Activated CD8-positive, alpha-beta memory T cell treated with anti-CD3 and anti-CD28 coated beads for 48 hours (primary cell): ENCODE measurements at places on chromosomes 2 and 18.

DNA sequence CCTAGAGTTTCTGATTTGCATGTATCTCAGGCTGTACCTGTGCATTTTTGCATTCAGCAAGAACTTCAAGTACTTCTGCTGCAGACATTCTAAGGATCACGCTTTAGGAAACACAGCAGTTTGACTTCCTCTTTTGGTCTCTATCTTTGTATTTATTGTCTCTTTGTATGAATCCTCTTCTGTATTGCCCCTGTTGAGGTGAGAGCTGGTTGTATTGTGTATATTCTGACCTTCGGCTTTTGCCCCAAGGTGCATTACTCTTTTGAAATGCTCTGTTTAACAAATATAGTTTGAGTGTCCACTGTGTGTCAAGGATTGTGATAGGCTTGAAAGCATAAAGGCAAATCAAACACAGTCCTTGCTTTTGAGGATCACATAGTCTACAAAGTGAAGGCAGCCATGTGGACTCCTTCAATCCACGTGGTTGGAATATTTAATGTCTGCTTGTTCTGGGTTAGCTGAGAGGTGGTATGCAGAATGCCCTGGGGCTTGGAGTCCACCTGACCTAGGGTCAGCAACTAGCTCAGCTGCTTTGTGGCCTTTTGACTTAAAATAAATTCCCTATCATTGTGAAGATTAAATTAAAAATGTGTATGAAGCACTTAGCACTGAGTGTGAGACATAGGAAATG, 108.1 kb downstream of the LYPD6 start:
- DNase-seq, result no peak

- DNase-seq, result no peak
Measured at GRCh38 chr18:9482790-9483189, 7.5 kb downstream of the RALBP1 start.

DNA sequence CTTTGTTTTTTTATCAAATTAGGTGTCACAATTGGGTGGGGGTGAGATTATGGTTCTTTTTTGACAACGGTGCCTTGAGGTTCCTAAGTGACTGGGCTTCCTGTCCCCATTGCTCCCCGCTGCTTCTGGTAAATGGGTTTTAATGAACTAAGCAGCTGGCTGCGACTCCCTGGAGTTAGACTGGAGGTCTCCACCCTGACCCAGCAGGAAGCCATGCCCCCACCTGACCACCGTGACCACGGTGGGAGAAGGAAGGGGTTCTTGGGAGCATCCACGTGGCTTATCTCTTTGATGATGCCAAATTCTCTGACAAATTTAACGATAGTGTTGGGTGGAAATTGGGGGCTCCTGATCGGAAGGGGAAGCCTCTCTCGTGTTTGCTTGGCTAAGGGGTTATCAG, 12.2 kb downstream of the CNDP2 start:
- no peak for DNase-seq

GRCh38 chr2:16336491-16336890, 329.1 kb downstream of the CYRIA start:
- DNase-seq, result no peak

DNA sequence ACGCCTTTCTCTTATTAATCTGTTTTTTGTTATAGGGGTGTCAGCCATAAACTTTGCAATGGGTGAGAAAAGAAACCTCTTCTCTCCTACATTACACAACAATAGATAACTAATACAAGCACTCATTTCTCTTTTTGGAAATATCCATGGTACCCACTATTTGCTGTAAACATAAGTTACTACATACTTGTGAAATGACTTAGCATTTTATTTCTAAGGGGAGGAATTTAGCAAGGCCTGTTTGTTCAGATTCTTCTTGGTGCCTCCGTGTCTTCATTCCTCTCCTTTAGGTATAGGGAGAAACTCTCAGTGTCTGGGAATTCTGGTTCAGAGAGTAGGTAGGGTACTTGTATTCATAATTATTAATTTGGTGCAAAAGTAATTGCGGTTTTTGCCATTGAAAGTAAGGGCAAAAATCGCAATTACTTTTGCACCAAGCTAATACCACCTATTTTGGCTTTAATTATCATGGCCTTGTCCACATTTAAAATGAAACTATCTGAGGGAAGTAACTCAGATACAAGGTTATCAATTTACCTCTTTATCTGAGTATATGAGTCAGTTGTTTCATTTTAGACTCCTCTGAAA, 134.8 kb downstream of the MREG start:
- no peak for DNase-seq

DNA sequence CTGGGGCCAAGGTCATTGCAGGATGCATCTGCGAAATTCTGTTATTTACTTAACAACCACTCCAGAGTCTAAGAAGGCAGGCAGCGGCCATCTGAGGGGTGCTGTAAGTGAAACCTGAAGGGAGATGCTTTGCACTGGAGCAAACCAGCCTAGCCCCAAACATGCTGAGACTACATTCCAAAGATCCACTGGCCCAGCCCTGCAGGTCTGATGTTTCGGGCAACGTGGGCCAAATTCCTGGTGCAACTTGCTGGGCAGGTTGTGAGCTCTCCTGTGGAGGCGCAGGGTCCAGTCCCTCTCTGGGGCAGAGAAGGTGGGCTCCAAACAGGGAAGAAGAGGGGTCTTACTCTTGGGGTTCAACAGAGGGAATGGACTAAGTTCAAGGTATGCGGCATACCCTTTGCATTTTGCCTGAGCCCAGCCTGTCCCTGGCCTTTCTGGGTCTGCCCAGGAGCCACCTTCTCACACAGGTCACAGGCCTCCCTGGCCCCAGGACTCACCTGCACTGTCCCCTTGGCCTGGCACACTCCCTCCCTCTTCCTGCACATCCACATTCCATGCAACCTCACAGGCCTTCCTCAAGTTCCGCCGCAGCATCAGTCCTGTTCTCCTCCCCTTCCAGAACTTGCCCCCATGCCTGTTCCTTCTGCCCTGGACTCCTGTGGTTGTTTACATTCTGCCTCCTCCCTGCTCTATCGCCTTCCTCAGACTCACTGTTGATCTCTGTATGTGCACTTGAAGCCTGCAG, 5.1 kb upstream of the MAL start:
- DNase-seq, result no peak

DNA sequence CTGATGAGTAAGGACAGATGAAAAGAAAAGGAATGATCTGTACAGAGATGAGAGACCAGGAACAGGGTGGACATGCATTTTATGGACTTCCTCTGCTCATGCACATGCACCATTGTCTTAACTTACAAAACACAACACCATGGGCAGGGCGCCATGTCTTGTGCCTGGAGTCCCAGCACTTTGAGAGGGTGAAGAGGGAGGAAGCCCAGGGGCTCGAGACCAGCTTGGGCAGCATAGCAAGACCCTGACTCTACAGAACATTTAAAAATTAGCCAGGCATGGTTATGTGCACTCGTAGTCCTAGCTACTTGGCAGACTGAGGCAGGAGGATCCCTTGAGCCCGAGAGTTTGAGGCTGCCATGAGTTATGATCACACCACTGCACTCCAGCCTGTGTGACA, 86.9 kb downstream of the ZFP36L2 start:
- no peak for DNase-seq

DNA sequence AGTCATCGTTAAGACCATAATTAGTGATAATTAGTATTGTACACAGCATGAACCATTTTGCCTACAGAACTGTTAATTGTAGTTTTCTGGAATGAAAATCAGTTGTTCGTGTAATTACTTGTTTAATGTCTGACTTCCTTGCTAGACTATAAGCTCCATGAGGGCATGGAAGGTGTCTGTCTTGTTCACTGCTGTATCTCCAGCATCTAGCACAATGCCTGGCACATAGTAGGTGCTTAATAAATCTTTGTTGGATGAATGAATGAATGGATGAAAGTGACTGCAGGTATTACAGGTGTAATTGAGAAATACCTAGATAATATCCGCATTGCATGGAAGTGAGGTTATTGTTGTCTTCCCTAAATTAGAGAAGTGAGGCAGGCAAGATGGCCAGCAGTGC, 21.8 kb downstream of the C2orf74 start:
- no peak for DNase-seq

DNA sequence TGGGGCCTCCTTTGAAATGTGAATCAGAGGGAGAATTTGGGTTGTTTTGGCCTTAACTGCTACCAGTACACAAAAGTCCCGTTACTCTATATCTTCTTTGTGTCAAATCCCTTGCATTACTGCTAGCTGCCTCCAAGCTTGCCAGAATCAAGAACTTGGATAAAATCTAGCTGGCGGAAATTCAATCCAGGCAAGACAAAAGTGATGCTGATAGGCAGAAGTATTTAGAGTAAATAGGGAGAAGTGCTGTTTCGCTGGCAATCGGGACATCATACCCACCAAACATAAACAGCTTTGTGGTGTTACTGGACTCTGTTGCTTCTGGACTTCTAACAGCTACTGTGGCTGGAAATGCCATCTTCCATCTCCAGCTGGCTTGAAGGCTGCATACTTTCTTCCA, 2.5 kb downstream of the IFIH1 start:
- no peak for DNase-seq

- DNase-seq, result no peak
Measured at GRCh38 chr2:241619597-241620418, 17.1 kb downstream of the THAP4 start.

- DNase-seq, result no peak
Measured at GRCh38 chr2:70946832-70947442, 11.2 kb downstream of the ATP6V1B1 start.

DNA sequence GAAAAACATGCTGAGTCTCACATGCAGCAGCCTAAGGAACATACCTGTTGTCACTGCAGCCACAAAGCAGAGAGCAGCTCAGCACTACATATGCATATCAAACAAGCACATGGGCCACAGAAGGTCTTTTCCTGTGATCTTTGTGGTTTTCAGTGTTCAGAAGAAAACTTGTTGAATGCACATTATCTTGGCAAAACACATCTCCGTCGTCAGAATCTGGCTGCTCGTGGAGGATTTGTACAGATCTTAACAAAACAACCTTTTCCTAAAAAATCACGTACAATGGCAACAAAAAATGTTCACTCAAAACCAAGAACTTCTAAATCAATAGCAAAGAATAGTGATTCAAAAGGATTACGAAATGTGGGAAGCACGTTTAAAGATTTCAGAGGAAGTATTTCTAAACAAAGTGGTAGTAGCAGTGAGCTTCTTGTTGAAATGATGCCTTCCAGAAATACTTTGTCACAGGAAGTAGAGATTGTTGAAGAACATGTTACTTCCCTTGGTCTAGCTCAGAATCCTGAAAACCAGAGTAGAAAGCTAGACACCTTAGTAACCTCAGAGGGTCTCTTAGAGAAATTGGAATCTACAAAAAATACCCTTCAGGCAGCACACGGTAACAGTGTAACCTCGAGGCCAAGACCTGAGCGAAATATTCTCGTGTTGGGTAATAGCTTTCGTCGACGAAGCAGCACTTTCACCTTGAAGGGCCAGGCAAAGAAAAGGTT, 34.1 kb downstream of the ZNF407 start:
- DNase-seq, result no peak

GRCh38 chr2:48771241-48772014, 15.9 kb upstream of the LHCGR start:
- DNase-seq, result no peak
